ENCODE measurements at places on chromosomes 12 and 14.
A peak's percentile ranks its signal among the peaks of the same experiment; 100 is the strongest.

- no peak overlapping the region for H3K4me3 ChIP-seq
- no peaks in the 10 kb centered on the region for H3K36me3 ChIP-seq
Measured at GRCh38 chr14:42710071-42710470, 1103.4 kb downstream of the LRFN5 start.

- H3K27ac ChIP-seq, result no peak overlapping the region
- no peaks in the 10 kb centered on the region for H3K27me3 ChIP-seq
Measured at GRCh38 chr12:121138284-121138683, 5.6 kb downstream of the P2RX7 start.

GRCh38 chr12:124509676-124510300 lies 57.6 kb downstream of the NCOR2 start:
- H3K4me3 ChIP-seq, result no peak overlapping the region
- H3K27ac ChIP-seq, result peak overlapping the region; percentile 22
- H3K36me3 ChIP-seq, result no peaks in the 10 kb centered on the region
- H3K4me1 ChIP-seq, result peaks cover 54% of the 10 kb centered on the region
- DNase-seq, result peak; percentile 77

- H3K27ac ChIP-seq, result no peak overlapping the region
- no peaks in the 10 kb centered on the region for H3K27me3 ChIP-seq
- H3K36me3 ChIP-seq, result no peaks in the 10 kb centered on the region
- peaks cover 9% of the 10 kb centered on the region for H3K4me1 ChIP-seq
- no peak for DNase-seq
Measured at GRCh38 chr12:5442251-5443006, 10.5 kb downstream of the NTF3 start.

DNA sequence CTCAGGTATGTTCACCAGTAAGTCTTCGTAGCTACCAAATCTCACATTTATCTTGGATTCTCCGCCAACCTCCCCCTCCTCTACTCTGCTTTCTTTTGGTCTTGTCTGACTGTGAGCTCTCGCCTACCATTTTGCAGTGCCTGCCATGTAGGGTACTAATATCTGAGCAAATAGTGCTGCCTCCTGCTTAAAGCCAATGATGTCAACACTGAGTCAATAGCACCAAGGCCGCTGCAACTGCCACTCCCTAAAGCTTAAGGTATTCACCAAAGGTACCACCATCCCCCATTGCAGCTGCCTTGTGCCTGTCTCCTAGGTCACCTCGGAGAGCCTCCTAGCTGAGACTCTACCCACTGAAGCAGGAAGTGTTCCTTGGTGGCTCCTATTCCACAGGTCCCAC lies 114.8 kb upstream of the FUT8 start:
- H3K4me1 ChIP-seq, result no peaks in the 10 kb centered on the region
- H3K27ac ChIP-seq, result no peak overlapping the region
- H3K36me3 ChIP-seq, result no peaks in the 10 kb centered on the region
- H3K27me3 ChIP-seq, result no peaks in the 10 kb centered on the region
- DNase-seq, result no peak
- H3K4me3 ChIP-seq, result no peak overlapping the region

DNA sequence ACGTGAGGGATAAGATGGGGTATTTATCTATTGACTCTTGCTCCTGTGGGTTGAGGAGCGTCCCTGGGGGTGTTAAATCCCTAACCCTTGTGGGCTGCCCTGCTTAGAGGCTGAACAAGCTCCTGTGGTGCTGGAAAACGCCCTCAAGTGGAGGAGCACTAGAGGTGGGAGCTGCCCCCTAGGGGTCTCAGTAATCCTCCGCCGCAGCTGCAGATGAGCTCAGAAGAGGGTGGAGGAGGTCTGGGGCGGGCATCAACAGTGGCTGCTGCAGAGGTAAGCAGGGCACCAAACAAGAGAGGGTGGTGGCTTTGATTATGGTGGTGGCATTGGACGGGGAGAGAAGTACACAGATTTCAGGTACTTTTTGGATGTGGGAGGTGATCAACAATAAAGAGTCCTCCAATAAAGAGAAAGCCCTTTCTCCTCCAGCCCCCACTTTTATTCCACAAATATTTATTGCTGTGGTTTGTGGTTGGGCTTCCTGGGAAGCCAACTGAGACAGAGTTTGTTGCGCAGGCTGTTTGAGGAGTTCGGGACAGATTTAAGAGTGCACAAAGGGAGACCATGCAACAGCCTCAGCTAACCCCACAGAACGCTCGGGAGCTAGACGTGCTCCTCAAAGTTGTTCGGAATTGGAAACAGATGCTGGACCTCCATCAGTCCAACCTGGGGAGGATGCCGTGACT lies 179.9 kb downstream of the ADCK1 start:
- no peaks in the 10 kb centered on the region for H3K27me3 ChIP-seq
- no peaks in the 10 kb centered on the region for H3K4me1 ChIP-seq
- DNase-seq, result no peak
- no peak overlapping the region for H3K27ac ChIP-seq
- no peak overlapping the region for H3K4me3 ChIP-seq

- DNase-seq, result no peak
- no peaks in the 10 kb centered on the region for H3K36me3 ChIP-seq
- H3K4me1 ChIP-seq, result no peaks in the 10 kb centered on the region
- no peak overlapping the region for H3K27ac ChIP-seq
- no peak overlapping the region for H3K4me3 ChIP-seq
Measured at GRCh38 chr14:104271391-104271790, 133.0 kb downstream of the KIF26A start.

GRCh38 chr12:15757553-15758255 lies 31.5 kb downstream of the EPS8 start:
- no peaks in the 10 kb centered on the region for H3K36me3 ChIP-seq
- H3K27me3 ChIP-seq, result no peaks in the 10 kb centered on the region

GRCh38 chr12:79555028-79555925 lies 135.5 kb downstream of the PAWR start:
- DNase-seq, result no peak
- H3K4me3 ChIP-seq, result no peak overlapping the region
- H3K27ac ChIP-seq, result no peak overlapping the region
- peaks cover 10% of the 10 kb centered on the region for H3K4me1 ChIP-seq
- H3K36me3 ChIP-seq, result no peaks in the 10 kb centered on the region

GRCh38 chr12:57005980-57006808 lies at the start of gene ZBTB39:
Gene ZBTB39 (minus strand): TSS chr12:57006546. CDS start chr12:57004917, 1,629 bp downstream.
- H3K27me3 ChIP-seq, result no peaks in the 10 kb centered on the region
- peaks cover 5% of the 10 kb centered on the region for H3K4me1 ChIP-seq
- H3K36me3 ChIP-seq, result no peaks in the 10 kb centered on the region

Measured in ovary (tissue), 10 donors.